ENCODE measurements at places on chromosomes 6 and 20.

DNA sequence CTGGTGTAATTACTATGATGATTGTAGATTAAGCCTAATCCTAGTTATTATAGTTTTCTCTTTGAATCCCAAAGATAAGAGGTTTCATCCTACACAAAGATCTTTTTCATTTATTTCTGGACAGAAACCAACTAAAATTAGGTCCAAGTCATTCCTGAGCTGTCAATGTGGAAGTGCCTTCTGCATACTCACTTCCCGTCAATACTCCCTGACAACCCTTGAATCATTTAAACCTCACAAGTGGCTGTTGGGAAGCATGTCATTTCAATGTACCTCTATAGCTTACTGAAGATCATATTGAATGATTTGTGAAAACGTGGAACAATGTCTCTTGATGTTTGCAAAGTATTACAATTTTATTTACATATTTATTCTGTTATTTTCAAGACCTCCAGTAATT lies 274.1 kb downstream of the HACE1 start:
- no peak for DNase-seq

- no peak for DNase-seq
Observed at GRCh38 chr20:31474097-31474436, 860 bp downstream of the DEFB124 start.

GRCh38 chr6:24979176-24979575 lies 43.4 kb upstream of the RIPOR2 start:
- no peak for DNase-seq

- no peak for DNase-seq
Observed at GRCh38 chr6:170280689-170281045, 10.2 kb downstream of the DLL1 start.

DNA sequence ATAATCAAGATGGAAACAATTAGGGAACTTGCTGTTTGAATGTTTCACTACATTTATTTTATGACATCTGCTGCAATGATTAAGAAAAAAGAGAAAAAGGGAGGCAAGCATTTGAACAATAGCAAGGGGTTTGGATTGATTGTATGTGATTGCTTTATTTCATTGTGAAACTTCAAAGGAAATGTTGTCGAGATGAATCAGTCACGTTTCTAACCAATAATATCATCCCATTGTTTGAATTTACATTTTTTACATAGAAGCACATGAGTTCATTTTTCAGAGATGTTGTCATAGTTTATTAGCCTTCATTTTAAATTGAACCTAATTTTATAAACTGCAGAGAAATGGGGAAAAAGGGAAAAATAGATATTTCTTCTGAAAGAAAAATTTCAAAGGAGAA lies 572.0 kb downstream of the KIF16B start:
- DNase-seq = no peak

- peak; percentile 66 for DNase-seq
Observed at GRCh38 chr6:159134701-159135364, 34.4 kb upstream of the FNDC1 start.

GRCh38 chr20:8228315-8228714 lies 96.2 kb downstream of the PLCB1 start:
- DNase-seq = no peak

DNA sequence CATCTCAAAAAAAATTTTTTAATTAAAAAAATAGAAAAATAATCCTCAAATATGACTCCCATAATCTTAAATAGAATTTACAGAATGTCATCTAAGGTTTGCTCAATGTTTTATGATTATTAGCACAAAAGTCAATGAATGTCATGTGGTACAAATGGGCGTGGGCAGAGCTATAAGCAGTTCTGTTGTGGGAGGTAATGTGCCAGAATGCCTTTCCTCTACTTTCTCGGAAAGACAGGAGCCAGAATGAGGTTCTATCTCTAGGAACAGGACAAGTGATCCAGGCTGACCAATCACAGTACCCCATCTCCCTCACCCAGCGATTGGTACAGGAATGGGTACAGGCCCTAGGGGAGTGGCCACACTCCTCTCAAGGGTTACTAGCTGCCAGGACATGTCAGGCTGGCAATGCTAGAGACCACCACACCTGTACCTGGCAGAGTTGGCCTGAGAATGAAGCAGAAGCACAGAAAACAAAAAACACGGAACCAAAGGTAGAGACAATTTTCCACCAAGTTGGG lies 15.1 kb downstream of the RALGAPA2 start:
- DNase-seq = no peak
